Lung microvascular endothelial cell (primary cell): ENCODE measurements at places on chromosomes 1 and 21.

GRCh38 chr1:241895013-241895412, 47.0 kb downstream of the EXO1 start:
- no peak for DNase-seq

DNA sequence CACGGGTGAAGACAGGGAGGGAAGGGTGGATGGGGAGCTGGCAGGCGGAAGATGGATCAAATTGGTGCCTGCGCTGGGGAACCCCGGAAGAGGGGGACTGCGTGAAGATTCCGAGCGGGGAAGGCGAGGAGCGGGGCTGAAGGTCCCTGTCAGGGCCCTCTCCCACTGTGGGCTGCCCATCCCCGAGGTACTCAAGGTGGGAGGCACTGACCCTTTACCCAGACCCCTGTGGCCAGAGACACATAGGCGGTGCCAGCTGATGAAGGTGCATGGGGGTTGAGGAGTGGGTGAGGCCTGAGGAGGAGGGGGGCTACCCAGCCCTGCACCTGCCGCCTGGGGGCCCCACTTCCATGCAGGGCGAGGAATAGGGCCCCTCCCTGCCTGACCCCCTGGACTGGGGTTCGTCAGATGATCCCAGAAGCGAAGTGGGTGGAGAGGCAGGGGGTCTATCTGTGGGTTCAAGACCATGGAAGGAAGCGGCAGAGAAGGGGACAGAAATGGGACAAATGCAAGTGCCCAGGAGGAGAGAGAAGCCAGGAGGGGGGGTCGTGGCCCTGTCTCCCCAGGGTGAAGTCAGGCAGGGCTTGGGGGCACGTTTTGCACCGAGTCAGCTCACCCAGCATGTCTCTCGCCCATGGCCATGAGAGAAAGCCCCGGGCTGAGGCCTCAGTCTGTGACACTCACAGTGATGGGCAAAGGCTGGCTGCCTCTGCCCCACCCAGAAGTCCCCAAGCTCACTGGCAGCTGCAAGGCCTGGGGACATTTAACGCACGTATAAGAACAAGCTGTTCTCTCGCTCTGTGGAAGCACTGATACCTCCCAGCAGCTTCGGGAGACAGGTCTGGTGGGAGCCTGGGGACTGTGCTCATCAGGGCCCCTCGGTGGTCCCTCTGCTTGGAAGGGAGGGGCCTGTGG, 7.0 kb upstream of the MMEL1 start:
- DNase-seq: no peak

GRCh38 chr21:45313015-45313414, 25.3 kb upstream of the POFUT2 start:
- no peak for DNase-seq

DNA sequence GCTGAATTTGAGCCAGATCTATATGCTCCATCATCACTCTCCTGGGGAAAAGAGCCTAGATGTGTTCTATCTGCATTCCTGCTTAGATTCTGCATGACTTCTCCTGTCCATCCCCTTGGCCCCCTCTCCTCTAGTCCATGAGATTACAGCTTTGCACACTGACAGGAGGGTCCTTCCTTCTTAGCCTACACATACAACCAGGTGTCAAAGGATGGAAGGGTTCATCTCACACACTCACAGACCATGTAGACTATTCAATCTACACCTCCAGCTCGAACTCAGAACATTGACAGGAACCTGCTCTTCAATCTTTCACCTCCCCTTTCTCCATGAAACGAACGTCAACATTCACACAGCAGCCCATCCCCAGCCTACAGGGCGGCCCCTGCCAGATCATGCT, 13.8 kb downstream of the C1orf116 start:
- no peak for DNase-seq

- no peak for DNase-seq
Measured at GRCh38 chr1:41333146-41333784, 28.0 kb upstream of the FOXO6 start.

DNA sequence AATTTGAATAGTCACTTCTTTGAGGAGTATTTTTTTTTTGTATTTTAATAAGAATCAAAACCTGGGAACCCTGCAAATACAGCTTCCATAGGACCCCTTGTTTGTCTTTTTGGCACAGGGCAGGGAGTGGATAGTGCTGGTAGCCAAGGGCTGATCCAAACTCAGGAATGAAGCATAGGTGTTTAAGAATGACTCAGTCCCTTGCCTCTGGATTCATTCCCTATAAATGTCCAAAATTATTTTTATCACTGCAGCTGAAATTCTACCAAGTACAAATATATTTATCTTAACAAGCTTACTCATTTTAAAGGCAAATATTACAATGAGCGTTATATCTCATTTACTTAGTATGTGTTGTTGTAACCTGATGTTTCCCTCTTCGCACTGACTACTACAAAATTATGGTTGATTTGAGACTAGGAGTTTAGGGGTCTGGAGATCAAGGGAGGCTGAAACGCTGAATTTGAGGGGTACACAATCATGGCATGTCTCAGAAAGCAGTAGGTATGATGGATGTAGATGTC, 278.6 kb upstream of the LYPLAL1 start:
- DNase-seq: no peak

GRCh38 chr21:38734646-38735365, 70.9 kb upstream of the ETS2 start:
- DNase-seq: no peak

DNA sequence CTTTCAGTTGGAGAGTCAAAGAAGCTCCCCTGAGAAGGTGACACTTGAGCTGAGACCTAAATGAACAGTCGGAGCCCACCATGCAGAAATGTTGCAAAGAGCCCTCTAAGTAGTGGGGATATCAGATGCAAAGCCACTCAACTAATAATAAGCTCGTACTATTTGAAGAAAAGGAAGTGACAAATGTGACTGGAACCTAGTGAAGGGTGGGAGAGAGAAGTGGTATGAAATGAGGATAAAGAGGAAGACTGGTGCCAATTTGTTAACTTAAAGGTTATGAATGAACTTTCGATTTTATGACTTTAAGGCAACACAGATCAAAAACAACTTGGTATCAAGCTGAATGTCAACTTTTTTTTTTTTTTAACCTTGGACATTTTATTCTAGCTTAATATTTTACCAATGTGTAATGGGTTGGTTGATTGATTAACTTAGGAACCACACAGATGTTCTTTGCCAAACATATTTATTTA, 14.7 kb downstream of the LYPLAL1 start:
- peak; percentile 40 for DNase-seq

- no peak for DNase-seq
Measured at GRCh38 chr1:211715971-211716370, 40.5 kb upstream of the NEK2 start.

DNA sequence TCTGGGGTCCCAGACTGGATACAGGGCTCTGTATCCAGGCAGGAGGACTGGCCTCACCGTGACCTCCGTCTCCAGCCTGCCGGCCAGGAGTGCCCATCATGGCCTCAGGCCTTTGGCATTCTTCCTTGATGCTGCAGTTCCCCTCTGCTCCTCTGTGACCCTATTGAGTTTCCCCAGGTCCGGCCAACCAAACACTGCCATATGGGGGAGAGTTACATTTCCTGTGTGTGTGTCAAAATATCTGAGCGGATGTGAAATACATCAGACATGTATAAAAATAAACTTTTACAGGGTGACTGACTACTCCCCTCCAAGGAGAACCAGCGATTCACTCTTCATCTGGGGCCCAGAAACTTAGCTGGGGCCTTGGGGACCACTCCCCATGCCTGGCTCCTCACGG, 10.2 kb upstream of the UBL4B start:
- peak; percentile 14 for DNase-seq

GRCh38 chr1:107833061-107833460, 131.9 kb downstream of the VAV3 start:
- DNase-seq: no peak

DNA sequence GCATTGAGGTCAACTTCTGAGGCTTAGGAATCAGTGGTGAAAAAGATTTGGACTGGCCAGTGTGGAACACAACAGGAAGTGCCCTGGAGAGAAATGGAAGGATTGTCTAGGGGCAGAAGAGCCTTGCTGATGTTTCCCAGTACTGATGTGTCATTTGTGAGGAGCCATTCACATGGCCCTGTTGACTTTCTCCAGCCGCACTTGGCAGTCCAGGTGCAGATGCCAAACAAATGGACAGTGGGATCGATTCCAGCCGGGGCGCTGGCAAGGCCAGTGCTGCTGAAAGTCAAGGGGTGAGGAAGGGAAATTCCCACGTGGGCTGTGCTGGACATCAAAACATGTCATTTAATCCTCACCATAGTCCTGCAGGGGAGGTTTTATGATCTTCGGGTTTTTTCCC, 4.9 kb upstream of the TRIM63 start:
- peak; percentile 25 for DNase-seq

- no peak for DNase-seq
Measured at GRCh38 chr1:77942400-77943140, 36.3 kb downstream of the FUBP1 start.

- DNase-seq: peak; percentile 30
Measured at GRCh38 chr21:28938726-28939125, 54.0 kb downstream of the LTN1 start.

GRCh38 chr1:203769505-203770343, 4.7 kb downstream of the LAX1 start:
- peak; percentile 87 for DNase-seq

GRCh38 chr1:31412732-31413404, at the start of gene SERINC2:
TSS of gene SERINC2 (plus strand) at chr1:31413213. CDS start at chr1:31413266, 53 bp downstream.
- no peak for DNase-seq

- no peak for DNase-seq
Measured at GRCh38 chr1:106613068-106613467, 443.4 kb upstream of the PRMT6 start.

DNA sequence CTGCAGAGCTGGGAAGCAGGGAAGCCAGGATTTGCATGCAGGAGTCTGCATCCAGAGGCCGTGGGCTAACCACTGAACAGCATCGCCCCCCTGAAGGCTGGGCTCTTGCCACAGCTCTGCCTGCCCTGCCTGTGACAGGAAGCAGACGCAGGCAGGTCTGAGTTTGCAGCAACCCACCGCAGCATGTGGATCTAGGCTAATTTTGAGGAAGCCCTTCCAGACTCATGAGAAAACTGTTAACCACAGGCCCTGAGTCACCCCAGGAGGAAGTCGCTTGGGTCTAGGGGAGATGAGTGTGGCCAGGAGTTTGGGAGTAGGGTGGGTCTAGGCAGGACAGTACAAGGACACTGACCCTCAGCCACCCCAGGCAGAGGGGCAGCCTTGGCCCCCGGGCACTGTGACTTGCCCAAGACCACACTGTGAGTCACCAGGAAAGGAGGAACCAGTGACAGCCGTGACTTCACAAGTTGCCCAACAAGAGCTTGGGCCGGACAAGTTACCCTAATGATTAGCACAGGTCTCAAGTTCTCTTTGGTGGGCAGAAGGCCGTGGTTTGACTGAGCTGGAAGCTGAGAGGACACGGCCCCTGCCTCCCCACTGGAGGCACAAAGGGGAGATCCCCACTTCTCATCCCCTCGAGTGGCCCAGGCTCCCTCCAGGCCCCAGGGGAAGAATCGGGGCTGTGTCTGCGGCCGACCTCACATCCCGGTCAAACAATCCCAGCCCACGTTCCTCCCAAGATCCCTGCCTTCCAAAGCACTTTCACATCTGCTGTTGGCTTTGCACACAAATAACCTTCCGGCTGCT, 826 bp downstream of the LAPTM5 start:
- DNase-seq: peak; percentile 40

GRCh38 chr1:22641906-22642636, 1.4 kb upstream of the C1QC start:
- peak; percentile 44 for DNase-seq
